ENCODE measurements at places on chromosomes 1 and 21. TPM values are rescaled to one million over a fixed set of nuclear protein-coding genes. Genes with fewer than 3 reads are reported as not detected.

DNA sequence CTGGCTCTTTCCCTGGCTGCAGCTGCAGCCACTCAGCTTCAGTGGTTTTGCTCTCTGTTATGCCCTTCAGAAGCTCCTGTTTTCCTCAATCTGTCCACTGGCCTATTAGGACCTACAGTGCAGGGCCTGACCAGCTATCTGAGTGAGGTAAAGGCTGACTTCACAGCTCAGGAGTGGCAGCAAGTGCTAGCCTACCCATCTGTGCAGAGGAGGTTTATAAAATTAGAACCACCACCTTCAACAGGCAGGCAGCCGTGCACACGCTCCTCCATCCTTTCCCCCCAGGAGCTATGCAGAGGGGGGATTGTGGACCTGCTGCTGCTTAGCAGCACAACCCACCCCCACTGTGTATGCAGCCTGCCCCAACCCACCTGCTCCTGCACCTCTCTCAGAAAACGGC is 8.3 kb downstream of the ADAR start:
- H3K27ac ChIP-seq: peak overlapping the region; percentile 46
- H3K27me3 ChIP-seq: no peaks in the 10 kb centered on the region
- no peak for DNase-seq
- no peak overlapping the region for H3K4me3 ChIP-seq
- H3K36me3 ChIP-seq: peaks cover 41% of the 10 kb centered on the region

GRCh38 chr21:33011462-33011861 is 14.3 kb upstream of the OLIG2 start:
- H3K36me3 ChIP-seq: no peaks in the 10 kb centered on the region
- H3K27ac ChIP-seq: no peak overlapping the region
- H3K27me3 ChIP-seq: peaks cover 33% of the 10 kb centered on the region
- H3K4me3 ChIP-seq: no peak overlapping the region

- DNase-seq: no peak
- H3K4me1 ChIP-seq: no peaks in the 10 kb centered on the region
- no peak overlapping the region for H3K27ac ChIP-seq
- no peaks in the 10 kb centered on the region for H3K36me3 ChIP-seq
- H3K4me3 ChIP-seq: no peak overlapping the region
- peaks cover 47% of the 10 kb centered on the region for H3K27me3 ChIP-seq
These were observed 72.3 kb upstream of the LAPTM5 start for GRCh38 chr1:30829889-30830288.

ABCG1 gene
- total RNA-seq: 11.1 TPM

INSRR gene
- total RNA-seq: 0.12 TPM

RBM11 gene
- 3.8 TPM for total RNA-seq

RGS5 gene
- total RNA-seq: 4.0 TPM

ALX3 gene
- not detected for total RNA-seq

DNA sequence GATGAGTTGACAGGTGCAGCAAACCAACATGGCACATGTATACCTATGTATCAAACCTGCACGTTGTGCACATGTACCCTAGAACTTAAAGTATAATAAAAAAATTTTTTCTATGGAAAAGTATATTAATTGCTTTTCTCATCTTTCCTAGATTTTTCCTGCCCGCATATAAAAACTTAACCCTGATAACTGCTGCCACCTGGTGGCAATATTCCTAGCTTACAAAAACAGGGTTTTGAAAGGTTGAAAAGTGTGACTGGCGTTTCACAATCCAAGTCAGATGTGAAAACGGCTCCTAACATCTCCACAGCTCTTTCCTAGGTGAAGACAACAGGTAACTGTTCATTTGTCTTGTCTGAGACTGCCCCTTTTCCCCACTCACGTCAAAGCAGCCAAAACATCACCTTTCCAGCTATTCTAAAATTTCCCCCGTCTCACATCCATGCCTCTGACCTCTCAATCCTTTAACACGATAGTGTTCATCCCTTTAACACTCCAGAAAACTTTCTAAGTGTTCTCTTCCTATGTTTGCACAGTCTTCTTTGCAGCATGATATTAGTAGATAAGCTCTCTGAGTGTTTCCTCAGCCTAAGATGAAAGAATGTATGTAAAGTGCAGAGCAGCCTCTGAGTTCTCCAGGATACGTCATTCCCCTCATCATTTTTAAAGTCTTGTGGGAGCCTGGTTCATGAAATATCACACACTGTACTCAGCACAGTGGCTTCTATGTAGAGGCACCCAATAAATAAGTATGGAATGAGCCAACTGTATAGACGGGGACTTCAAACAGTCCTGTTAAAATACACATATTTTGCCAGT is 27.5 kb downstream of the OVGP1 start:
- H3K27ac ChIP-seq: no peak overlapping the region
- H3K4me1 ChIP-seq: peaks cover 9% of the 10 kb centered on the region
- peaks cover 1% of the 10 kb centered on the region for H3K36me3 ChIP-seq
- no peaks in the 10 kb centered on the region for H3K27me3 ChIP-seq
- DNase-seq: no peak

All from activated naive CD8-positive, alpha-beta T cell treated with anti-CD3 and anti-CD28 coated beads for 36 hours (primary cell).